Activated CD8-positive, alpha-beta memory T cell treated with anti-CD3 and anti-CD28 coated beads for 1 hour (primary cell): ENCODE measurements at places on chromosomes 12 and 14.

DNA sequence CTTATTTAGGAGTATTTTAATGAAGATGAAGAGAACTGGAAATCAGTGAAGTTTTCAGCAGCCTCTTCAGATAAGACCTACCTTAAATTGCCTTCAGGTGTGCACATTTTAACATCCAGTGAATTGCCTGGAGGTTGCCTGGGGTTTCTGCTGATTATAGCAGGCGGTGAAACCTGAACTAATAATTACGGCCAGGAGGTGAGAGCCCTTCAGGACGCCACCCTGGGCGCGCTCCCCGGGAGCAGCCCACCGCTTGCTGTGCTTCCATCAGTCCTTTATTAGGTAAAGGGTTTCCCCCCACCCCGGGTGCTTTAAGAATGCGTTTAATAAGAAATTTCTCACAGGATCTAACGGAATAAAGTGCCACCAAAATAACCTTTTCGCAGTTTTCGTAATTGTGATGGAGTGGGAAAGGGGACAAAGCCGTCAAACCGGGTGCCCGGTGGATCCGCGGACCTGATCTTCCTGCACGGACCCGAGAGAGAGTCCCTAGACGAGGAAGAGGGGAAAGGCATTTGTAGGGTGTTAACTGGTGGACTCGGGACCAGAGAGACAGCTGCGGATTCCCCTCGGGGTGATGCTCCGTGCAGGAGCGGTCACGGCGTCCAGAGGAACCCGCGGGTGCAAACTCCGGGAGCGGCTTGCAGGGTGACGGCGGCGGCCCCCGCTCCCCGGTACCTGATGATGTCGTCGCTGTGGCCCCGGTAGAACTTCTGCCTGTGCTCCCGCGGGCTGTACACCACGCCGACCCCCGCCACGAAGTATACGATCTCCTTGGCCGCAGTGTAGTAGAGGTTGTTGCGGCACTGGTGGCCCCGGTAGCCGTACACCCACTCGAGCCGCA is 902 bp downstream of the EML5 start:
- no peak for DNase-seq

DNA sequence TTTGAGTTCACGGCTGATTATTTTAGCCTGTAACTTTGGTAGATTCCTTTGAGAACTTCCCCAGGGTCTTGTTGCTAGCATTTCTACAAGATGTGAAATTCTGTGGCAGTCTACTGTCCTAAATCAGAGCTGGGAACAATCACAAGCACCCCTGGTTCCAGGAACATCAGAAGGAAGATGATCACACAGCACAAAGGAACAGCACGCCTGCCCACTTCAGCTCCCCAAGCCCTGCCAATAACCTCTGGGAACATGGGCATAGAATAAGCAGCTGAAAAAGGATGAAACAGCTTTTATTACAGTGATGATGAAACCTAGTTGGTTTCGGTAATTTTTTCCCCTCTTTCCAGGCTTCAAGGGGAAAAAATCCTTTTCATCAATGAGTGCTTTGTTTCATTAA is 12.3 kb downstream of the GPR19 start:
- no peak for DNase-seq

- DNase-seq = no peak
These were observed 193.9 kb downstream of the FUT8 start for GRCh38 chr14:65606460-65606859.

GRCh38 chr12:93243382-93243688 is 134.4 kb upstream of the NUDT4 start:
- DNase-seq = no peak

GRCh38 chr12:124774462-124775167 is 89.0 kb downstream of the SCARB1 start:
- no peak for DNase-seq

- DNase-seq = no peak
These were observed 77.7 kb downstream of the DNAH10 start for GRCh38 chr12:123839826-123840225.

GRCh38 chr14:92635896-92636295 is 112.5 kb downstream of the LGMN start:
- no peak for DNase-seq

GRCh38 chr12:104729091-104729490 is 229.0 kb downstream of the SLC41A2 start:
- no peak for DNase-seq

GRCh38 chr12:119512772-119513497 is 80.6 kb upstream of the TMEM233 start:
- DNase-seq = no peak

DNA sequence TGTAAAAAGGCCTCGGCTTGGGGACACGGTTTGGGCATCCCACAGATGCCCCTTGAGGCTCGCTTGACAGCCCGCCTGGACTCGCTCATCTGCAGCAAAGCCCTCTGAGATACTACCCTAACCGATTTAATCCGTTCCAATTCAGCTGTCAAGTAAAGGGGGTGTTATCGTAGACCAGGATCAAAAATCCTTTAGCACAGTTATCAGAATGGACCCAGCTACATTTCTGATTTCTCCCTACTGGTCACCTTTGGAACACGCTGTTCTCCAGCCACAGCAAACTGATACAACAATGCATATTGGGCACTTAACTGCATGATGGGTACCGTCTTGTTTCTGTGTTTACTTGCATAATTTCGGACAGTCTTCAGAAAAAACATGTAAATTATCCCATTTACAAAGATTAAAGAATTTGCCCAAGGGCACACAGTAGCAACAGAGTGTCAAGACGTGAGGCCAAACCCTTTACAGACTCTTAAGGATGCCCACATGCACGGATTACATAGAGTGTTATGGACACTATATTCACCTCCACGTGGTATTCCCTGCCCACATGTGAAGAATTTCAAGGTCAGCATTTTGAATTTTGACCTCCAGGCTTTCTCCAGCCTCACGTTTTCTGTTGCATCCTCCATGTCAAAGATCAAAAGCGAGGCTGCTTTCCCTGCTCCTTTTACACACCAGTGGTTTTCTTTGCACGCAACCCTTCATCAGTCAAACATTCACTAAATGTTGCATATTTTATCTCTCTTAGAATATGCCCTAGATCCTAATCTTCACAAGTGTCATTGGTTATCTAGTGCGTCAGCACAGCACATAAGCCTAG is 3.2 kb upstream of the DUSP6 start:
- no peak for DNase-seq

DNA sequence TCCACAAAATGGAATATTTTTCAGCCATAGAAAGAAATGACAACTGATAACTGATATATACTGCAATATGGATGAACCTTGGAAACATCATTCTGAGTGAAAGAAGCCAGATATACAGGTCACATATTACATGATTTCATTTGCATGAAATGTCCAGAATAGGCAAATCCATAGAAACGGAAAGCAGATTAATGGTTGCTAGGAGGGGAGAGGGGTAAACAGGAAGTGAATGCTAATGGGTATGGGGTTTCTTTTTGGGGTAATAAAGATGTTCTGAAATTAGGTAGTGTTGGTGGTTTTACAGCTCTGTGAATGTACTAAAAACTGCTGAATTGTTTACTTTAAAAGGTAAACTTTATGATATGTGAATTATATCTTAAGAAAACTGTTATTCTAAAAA is 6.5 kb downstream of the RAD51AP1 start:
- no peak for DNase-seq

DNA sequence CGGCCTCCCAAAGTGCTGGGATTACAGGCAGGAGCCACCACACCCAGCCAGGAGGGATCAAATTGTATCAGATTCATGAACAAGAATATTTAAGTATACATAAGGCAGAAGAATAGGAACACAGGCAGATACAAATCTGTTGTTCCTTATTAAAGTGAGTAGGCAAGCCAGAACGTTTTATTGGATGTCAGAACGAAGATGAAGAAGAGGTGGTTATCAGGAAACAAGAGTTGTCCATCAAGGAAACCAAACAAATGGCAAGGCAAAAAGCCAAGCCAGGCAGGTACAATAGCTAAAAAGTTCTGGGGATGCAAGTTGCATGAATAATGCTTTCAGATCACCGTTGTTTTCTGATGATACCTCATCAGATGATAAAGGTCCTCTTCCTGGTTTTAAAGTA is 31.1 kb upstream of the BAZ1A start:
- no peak for DNase-seq

DNA sequence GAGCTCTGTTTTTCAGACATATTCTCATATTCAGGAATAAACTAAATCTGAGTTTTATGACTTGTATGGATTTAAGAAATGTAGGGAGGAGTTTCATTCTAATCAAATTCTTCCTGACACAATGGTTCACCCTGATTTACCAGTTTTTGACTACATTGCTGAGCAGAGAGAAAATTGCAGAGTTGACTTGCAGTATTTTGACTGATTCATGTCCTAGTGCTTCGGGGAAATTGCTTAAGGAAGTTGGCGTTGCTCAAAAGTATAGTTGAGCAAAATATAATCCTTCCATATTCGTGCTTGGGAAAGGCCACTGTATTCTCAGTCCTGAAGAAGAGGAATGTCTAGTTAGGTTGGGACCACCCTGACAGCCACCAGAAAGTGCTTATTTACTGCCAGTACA is 1.3 kb upstream of the TWF1 start:
- DNase-seq = no peak

GRCh38 chr12:13142747-13143146 is 39.3 kb upstream of the GSG1 start:
- DNase-seq = no peak

DNA sequence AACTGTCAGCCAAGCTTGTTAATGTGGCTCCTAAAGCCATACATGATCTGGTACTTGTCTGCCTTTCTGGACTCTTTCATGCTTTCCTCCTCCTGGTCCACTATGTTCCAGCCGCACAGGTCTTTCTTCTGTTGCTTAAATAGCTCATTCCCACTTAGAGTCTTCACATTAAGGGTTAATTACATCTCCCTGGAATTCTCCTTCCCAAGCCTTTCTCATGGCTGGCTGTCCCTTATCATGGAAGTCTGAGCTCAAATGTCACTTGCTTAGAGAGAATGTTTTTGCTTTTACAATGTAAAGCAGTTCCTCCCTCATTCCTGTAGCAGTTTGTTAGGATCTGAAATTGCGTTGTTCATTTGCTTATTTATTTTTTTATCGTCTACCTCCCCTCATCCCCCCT is 199.6 kb downstream of the TRHDE start:
- no peak for DNase-seq

DNA sequence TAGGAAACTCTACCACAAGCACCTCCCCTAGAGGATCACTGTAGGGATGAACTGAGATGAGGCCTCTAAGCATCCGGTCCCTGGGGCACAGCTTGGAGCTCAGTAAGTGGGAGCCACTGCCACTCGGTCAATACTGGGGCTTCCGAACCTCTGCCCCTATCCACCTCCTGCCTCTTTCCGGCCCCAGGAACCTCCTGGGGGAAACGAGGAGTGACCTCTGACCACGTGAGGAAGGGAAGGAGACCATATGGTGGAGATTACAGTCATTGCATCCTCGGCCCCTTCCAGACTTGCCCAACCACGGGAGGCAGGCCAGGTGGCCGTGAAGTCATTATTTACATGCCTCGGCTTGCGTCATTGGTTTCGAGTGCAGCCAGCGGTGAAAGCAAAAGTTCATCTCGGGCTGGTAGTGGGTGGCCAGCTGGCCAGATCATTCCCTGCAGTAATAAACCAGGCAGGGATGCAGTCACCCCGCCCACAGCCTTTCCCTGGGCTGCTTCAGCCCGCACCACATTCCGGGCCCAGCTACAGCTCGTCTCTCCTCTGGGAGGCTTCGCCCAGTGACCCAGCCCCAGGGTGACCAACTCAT is 65.4 kb downstream of the C14orf132 start:
- DNase-seq = no peak

DNA sequence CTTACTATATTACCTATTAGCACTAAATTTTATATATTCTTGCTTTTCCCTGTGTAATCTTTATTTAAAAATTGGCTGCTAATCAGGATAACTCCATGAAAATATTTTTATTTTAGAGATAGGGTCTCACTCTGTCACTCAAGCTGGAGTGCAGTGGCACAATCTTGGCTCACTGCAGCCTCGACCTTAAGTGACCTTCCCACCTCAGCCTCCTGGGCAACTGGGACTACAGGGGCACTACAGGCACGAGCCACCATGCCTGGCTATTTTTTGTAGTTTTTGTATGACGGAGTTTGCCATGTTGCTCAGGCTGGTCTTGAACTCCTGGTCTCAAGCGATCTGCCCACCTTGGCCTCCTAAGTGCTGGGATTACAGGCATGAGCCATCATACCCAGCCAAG is 32.4 kb upstream of the VCPKMT start:
- DNase-seq = no peak

DNA sequence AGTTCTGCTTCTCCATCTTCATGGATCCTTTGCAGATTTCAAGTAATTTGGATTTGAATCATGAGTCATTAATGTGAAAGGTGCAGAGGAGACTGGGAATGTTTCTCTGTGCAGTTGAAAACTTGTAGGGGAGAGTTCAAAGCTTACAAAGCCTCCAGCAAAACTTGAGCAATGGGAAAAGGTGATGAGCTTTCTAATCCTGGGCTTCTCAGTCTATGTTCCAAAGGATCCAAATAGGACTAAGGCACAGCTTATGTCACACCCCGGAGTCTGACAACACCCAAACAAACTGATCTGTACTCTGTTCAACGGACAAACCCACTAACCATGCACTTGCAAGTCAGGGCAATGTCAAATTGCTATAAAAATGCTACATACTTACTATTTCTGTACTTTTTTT is 134.8 kb downstream of the DUSP6 start:
- no peak for DNase-seq

- no peak for DNase-seq
These were observed 11.7 kb downstream of the RACGAP1 start for GRCh38 chr12:50013361-50014147.

DNA sequence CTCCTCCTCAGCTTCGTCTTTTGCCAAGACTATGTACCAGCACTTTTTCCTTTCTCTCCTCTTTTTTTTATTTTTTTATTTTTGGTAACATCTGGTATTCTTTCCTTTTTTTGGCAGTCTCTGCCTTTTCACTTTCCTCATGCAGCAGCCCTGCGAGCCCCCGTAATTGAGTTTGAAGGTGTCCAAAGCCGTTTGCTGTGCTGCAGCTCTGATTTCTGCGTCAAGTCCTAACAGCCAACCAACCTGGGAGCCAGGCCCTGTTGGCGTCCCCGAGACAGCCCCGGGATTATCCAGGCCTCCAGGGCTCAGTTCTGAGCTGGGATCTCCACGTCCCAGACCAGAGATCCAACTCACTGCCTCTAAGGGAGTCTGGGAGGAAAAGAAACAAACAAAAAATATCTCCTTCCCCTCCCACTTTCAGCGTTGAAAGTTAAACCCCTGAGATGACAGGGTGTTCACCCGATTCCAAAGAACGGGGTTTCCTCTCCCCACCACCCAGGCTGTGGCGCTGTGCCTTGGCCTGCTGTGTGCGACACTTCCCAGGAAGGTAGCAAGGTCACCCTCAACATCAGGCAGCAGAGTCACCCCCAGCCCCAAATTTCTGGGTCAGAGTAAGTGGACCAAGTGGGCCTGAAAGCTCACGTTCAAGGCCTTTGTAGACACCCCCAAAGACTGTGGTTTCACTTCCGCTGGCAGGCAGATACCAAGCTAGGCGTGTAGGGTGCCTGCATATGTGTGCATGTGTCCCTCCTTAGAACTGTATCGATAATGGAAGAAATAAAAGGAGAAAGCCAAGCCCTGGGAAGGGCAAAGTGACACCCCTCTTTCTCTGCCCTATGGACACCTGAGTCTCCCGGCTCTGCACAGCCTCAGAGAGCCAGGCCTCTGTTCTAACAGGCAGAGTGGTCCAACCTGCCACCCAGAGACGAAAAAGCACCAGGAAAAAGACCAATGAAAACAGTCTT is 11.1 kb downstream of the BCL11B start:
- no peak for DNase-seq

GRCh38 chr14:34340025-34340625 is 121.9 kb downstream of the SPTSSA start:
- no peak for DNase-seq

GRCh38 chr12:14213542-14213941 is 151.9 kb upstream of the ATF7IP start:
- DNase-seq = no peak

- no peak for DNase-seq
These were observed 6.9 kb upstream of the TUBA1A start for GRCh38 chr12:49195736-49196135.
